ENCODE measurements at places on chromosomes 4 and X.

DNA sequence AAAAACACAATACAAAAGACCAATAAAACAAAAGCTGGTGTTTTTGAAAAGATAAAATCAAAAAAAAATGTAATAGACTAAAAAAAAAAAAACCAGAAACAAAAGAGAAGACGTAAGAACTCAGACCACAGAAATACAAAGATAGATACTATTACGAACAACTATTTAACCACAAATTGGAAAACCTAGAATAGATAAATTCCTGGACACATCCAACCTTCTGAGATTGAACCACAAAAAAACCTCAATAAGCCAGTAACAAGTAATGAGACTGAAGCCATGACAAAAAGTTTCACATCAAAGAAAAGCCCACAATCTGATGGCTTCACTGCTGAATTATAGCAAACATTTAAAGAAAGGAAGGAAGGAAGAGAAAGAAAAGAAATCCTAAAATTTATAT is 16.2 kb downstream of the RCHY1 start:
- peak; percentile 18 for DNase-seq

DNA sequence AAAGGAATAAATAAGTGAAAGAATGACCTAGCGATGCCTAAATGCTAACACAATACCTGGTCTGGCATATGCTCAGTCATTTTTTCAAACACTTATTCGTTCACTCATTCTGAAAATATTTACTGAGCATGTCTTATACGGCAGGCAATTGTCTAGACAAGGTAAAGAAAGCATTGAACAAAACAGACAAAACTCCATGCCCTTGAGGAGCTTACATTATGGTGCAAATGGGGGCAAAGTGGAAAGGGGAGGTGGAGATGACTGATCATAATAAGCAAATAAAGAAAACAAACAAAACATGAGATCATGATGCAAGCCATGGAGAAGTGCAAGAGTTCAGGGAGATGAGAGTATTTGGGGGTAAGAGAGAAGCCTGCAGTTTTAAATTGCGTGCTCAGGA is 334.6 kb upstream of the PPARGC1A start:
- no peak for DNase-seq

DNA sequence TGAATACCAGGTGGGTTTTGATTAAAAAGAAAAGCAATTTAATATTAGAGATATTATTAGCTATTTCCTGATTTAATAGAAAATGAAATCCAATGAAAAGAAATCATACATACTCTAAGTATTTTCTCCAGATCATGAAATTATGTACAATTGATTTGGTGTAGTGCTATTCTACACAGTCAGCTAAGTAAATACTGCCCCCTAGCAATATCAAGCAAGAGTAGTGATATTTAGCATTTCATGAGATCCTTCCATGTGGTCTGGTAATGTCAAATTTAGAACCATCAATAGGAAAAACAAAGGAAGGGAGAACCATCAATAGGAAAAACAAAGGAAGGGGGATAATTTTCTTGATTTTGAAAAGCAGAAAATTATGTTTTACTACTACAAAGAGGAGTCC is 114.6 kb downstream of the TBCK start:
- DNase-seq: peak; percentile 34

DNA sequence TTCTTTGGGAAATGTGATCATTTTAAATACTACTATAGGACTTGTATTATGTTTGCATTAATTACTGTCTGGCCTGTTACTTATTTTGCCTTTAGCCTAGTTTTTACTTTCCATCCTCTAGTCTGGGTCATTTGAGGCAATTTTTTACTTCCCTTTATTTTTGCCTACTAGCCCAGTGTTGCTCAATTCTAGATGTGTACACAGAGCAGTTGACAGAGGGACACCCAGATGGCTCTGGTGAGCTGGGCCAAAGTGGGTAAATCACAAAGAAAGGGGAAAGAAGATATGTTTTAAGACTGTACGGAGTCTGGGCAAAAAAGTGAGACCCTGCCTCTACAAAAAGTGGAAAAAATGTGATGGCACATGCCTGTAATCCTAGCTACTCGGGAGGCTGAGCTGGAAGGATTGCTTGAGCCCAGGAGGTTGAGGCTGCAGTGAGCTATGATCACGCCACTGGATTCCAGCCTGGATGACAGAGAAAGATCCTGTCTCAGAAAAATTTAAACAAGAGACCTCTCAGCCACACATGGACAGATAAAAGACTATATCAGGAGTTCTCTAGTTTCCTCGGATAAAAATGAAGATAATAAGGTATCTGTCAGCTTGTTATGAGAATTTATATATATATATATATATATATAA is 35.7 kb downstream of the APOO start:
- DNase-seq: no peak

DNA sequence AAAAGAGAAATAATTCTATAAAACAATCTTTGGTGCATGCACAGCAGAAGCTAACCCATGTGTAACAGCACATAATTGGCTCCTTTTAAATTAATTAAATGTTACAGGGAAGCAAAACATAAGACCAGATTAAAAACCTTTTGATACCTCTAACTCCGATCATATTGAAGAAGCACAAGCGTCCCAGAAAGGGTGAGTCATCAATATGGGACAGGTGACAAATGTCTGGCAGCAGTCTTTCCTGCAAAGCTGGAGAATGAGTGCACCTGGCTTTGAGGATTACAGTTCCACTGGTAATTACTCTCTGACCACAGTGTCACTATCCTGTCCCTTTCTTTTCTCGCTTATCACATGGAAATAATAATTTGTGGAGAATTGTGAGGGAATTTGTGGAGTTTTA is 94.6 kb downstream of the FAM9B start:
- no peak for DNase-seq

All from fibroblast of skin of scalp (primary cell).